Stimulated activated CD4-positive, alpha-beta T cell treated with anti-CD3 and anti-CD28 coated beads, Interleukin-4, amount 100 ng/mL, for 24 hours (primary cell): ENCODE measurements at places on chromosomes 16 and 17.

DNA sequence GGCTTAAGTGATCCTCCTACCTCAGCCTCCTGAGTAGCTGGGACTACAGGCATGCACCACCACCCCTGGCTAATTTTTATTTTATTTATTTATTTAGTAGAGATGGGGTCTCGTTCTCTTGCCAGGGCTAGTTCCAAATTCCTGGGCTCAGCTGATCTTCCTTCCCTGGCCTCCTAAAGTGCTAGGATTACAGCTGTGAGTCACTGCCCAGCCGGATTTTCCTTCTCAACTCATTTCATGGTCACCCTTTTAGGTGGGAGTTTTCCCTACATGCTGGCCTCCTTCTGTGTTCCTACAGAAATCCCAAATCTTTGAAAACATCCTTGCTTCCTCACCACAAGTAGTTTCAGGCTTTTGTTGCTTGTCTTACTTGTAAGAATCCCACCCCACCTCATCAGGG is 102.1 kb upstream of the SIAH1 start:
- DNase-seq: no peak

DNA sequence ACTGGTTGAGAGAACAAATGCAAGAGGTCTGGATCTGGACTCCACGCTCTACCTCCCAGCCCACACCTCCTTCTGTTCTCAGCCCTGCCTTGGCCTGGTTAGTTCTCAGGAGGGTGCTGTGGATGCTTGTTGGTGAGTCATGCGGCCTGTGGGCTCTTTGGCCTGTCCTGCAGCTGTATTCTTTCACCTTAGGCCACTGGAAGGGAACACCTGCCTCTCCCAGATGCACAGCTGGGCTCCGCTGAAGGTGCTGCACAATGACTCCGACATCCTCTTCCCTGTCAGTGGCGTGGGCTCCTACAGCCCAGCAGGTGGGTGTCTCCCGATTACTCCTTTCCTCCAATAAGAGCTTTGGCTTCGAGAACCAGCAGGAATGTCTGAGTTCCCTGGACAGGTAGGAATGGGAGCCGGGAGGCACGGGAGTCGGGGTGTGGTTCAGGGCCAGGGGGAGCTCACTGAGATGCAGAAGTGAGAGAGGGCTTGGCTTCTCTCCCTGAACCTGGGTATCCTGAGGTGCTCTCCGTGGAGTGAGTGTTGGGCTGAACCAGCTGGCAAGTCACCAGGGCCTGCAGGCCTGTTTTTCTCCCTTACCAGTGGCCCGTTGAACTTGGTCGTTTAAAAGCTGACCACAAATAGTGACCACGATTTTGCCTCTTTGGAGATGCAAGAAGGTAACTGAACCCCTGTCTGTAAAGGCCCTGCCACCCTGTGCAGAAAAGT is 85.0 kb downstream of the SNX29 start:
- DNase-seq: no peak

DNA sequence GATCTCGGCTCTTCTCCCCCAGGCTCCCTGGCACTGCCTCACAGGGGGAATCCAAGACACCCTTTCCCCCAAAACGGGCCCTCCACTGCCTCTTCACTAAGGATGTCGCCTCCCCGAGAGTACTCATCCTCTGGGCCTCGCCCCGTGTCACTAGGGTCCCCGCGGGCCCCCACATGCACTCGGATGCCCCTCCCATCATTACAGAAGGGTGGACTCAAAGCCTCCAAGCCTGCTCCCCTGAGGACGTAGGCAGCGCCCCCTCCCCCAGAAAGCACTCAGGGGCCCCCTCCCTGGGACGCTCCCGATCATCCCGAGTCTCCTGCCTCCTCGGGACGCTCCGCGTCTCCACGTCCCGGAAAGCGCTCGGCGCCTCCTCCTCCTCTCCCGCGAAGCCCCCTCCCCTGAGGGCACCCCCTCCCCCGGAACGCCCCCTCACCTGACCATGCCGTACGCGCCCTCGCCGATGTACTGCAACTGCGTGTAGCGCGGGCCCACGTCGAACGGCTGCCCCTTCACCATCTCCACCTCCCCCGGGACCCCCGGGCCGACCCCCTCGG is 338 bp downstream of the MAPK3 start:
- DNase-seq: peak; percentile 22

GRCh38 chr16:29126616-29127015 is 141.8 kb downstream of the LAT start:
- DNase-seq: no peak

DNA sequence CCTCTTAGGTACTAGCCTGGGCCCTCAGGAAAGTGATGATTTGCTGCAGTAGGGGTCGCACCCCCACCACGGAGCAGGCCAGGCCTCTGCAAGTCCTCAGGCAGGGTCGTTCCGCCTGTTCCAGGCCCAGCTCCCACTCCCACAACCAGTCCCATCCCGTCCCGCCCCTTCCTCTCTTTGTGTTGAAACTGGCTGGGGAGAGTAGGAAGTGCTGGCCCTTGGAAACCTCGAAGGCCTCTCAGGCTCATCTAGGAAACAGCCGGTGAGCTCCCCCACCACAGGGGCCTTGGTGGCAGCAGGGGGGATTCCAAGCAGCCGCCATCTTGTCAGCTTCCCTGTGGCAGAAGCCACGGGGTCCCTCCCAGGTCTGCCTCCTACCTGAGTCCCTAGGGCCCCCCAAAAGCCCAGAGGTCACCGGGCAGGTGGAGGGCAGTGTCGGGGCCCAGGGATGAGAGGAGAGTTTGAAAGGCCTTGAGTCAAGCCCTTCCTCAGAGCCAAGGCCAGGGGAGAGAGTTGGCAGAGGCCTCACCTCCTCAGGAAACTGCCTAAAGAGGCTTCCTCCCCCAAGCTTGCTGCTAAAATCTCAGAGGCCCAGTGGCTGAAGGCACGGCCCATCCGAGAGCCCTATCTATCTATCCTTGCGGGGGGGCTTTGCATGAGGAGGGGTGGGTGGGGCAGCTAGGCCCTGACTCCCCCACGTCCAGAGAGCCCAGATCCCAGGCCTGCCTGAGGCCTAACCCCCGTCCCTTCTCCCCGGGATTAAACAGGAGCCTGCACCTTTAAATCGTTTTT is 22.2 kb downstream of the MMP15 start:
- no peak for DNase-seq

GRCh38 chr17:14072881-14073280 is 3.6 kb downstream of the COX10 start:
- no peak for DNase-seq

- no peak for DNase-seq
Measured at GRCh38 chr17:20022701-20023100, 13.5 kb downstream of the SPECC1 start.

GRCh38 chr16:74605746-74606520 is 981 bp downstream of the GLG1 start:
- no peak for DNase-seq

DNA sequence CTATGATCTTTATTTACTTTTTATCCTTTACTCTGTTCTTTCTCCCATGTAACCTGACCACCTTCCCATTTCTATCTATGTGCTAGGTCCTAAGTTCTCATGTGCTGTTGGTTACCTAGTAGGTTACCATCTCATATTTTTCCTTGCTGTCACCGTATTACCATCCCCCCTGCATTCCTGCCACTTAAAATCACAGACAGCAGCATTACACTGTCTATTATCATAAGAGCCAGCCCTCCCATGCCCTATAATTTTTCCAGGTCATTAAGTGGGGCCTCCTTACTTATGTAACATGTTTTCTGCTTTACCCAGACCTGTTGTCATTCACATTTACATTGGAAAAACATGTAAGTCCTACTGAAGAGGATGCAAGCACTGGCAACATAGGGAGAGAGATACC is 202.9 kb downstream of the HS3ST3A1 start:
- no peak for DNase-seq

DNA sequence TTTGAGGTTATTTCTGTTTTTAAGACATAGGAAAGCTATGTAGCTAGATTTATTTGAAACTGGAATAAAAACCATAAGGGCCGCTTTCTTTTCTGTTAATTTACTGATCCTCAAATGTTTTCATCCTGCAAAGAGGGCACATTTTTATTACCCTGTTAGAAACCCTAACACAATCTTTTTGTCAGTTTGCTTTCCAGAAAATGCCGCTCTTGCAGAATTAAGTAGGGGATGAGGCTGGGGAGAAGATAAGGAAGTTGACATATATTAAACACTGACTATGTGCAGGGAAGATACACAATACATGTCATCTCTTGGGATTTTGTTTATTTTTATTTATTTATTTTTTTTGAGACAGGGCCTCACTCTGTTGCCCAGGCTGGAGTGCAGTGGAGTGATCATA is 15.7 kb downstream of the USP43 start:
- DNase-seq: no peak

- DNase-seq: no peak
Measured at GRCh38 chr16:27691721-27692120, 141.8 kb downstream of the KATNIP start.

- peak; percentile 32 for DNase-seq
Measured at GRCh38 chr17:76527430-76528111, 9.9 kb downstream of the CYGB start.

- DNase-seq: no peak
Measured at GRCh38 chr17:77382966-77383612, 242.3 kb downstream of the SEC14L1 start.

GRCh38 chr16:30761427-30761927 is 385 bp downstream of the CFAP119 start:
- peak; percentile 56 for DNase-seq

GRCh38 chr17:49021095-49021767 is 24.0 kb downstream of the IGF2BP1 start:
- DNase-seq: no peak

- no peak for DNase-seq
Measured at GRCh38 chr17:58326609-58327362, 1.8 kb downstream of the TSPOAP1 start.

- no peak for DNase-seq
Measured at GRCh38 chr16:66155933-66156332, 210.6 kb upstream of the CDH5 start.

DNA sequence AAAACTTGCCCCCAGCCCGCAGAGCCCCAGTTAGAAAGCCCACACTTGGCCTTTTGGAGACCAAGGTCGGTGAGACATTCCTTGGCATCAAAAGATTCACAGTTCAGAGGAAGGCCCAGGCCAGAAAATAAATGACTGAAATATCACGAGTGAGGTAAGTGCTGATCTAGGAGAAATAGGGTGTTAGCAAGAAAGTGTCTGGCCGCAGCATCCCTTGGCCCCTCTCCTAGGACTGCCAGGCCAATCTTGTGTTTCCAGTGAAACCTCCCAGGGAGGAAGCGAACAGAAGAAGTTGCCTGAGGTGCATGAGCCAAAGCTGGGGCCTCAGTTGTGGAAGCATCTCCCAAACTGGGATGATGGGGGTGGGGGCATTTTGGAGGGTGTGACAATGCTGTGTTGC is 22.5 kb upstream of the NSMCE1 start:
- no peak for DNase-seq

DNA sequence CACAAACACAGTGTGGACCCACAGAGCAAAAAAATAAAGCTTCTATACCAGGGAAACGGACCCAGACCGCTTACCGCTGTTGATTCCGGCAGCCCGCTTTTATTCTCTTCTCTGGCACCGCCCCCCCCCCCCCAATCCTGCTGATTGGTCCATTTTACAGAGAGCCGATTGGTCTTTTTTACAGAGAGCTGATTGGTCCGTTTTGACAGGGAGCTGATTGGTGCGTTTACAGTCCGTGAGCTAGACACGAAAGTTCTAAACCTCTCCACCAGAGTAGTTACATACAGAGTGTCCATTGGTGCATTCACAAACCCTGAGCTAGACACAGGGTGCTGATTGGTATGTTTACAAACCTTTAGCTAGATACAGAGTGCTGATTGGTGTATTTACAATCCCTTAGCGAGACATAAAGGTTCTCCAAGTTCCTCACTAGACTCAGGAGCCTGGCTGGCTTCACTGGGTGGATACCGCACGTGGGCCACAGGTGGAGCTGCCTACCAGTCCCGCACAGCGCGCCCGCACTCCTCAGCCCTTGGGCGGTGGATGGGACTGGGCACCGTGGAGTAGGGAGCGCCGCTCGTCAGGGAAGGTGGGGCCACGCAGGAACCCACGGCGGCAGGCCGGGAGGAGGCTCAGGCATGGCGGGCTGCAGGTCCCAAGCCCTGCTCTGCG is 92.4 kb downstream of the HAPSTR1 start:
- no peak for DNase-seq

GRCh38 chr16:56372013-56372634 is 53.2 kb downstream of the AMFR start:
- DNase-seq: no peak

- no peak for DNase-seq
Measured at GRCh38 chr16:12054396-12054795, 77.9 kb downstream of the SNX29 start.

DNA sequence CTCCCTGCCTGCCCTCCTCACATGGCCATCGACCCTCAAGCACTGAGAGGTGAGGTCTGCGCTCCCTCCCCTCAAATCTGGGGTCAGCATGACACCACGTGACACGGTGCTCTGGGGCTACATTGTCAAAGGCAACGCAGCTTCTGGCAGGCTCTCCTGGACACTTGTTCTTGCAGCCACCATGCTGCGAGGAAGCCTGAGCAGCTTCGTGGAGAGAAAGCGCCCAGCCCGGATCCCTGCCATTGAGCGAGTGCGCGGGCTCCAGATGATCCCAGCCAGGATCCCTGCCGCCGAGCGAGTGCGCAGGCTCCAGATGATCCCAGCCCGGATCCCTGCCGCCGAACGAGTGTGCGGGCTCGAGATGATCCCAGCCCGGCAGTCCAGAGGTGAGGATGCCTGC is 70.9 kb upstream of the METRNL start:
- no peak for DNase-seq

DNA sequence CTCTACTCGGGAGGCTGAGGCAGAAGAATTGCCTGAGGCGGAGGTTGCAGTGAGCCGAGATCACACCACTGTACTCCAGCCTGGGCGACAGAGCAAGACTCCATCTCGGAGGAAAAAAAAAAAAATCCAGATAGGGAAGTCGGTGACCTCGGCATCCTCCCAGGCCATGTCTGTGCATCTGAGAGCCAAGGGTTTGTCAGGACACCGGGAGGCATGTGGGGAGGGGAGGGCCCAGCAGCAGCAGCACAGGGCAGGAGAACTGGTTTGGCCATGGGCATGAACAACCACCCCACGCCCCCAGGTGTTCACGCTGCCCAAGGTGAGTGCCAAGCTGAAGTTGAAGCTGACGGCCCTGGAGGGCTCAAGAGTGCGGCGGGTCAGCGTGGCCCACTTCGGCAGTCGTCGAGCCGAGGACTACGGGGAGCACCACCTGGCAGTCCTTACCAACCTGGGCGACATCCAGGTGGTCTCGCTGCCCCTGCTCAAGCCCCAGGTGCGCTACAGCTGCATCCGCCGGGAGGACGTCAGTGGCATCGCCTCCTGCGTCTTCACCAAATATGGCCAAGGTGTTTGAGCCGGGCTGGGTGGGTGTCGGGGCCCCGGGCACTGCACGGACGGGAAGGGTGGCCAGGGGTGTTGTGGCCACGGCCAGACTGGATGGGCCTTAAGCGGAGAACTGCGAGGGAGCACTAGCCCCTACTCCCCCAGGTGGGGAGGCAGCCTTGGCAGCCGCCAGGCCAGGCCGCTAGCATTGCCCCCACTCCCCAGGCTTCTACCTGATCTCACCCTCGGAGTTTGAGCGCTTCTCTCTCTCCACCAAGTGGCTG is 14.7 kb upstream of the MYO15B start:
- DNase-seq: no peak

GRCh38 chr17:78144147-78144719 is 2.0 kb upstream of the C17orf99 start:
- no peak for DNase-seq

- peak; percentile 38 for DNase-seq
Measured at GRCh38 chr17:21019976-21020586, 22.7 kb downstream of the USP22 start.
